ENCODE measurements at places on chromosomes 3 and 15. TPM values are rescaled to one million over a fixed set of nuclear protein-coding genes. Genes with fewer than 3 reads are reported as not detected.

Gene EIF1B
- 41.3 TPM for total RNA-seq

Gene RPL22L1
- total RNA-seq, result 103 TPM

Gene WDR93
- total RNA-seq, result not detected

Gene DGKG
- 7.2 TPM for total RNA-seq

DNA sequence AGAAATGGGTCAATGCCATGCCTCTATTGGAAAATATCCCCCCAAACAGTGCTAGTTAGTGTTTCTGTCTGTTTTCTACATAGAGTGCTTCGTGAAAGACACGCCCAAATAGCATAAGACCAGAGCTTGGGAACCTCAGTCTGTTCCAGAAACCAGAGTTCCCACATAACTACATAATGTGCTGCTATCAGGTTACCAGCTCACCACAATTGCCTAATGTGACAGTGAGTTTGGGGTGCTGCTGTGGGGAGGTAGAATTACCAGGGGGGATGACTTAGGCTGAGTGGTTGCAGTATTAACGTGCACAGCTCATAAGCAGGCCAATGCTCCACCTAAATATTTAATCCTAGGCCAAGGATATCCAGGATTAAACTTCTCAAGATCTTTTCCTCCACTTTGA lies 39.2 kb downstream of the DUT start:
- no peaks in the 10 kb centered on the region for H3K36me3 ChIP-seq
- no peak overlapping the region for H3K27ac ChIP-seq
- H3K4me1 ChIP-seq, result peaks cover 11% of the 10 kb centered on the region
- H3K4me3 ChIP-seq, result no peak overlapping the region

Gene NEK10
- total RNA-seq, result 2.3 TPM

Gene DZIP3
- 12.2 TPM for total RNA-seq

- DNase-seq, result no peak
- H3K4me1 ChIP-seq, result peaks cover 13% of the 10 kb centered on the region
- H3K27me3 ChIP-seq, result no peaks in the 10 kb centered on the region
- H3K4me3 ChIP-seq, result no peak overlapping the region
These were observed 9.9 kb downstream of the RAP2B start for GRCh38 chr3:153171918-153172317.

- no peaks in the 10 kb centered on the region for H3K27me3 ChIP-seq
- no peak overlapping the region for H3K4me3 ChIP-seq
- no peak for DNase-seq
These were observed 18.6 kb upstream of the ZBTB20 start for GRCh38 chr3:115165701-115166100.

Data from Calu3 (cell line).